COLO829 (cell line): ENCODE measurements at places on chromosomes 4 and X.

GRCh38 chr4:1794809-1795298, 1.8 kb downstream of the FGFR3 start:
- no peak for DNase-seq

GRCh38 chr4:25000639-25001038, 30.1 kb downstream of the LGI2 start:
- no peak for DNase-seq

- no peak for DNase-seq
These were observed 1382.9 kb downstream of the FAM133A start for GRCh38 chrX:95056901-95057300.

DNA sequence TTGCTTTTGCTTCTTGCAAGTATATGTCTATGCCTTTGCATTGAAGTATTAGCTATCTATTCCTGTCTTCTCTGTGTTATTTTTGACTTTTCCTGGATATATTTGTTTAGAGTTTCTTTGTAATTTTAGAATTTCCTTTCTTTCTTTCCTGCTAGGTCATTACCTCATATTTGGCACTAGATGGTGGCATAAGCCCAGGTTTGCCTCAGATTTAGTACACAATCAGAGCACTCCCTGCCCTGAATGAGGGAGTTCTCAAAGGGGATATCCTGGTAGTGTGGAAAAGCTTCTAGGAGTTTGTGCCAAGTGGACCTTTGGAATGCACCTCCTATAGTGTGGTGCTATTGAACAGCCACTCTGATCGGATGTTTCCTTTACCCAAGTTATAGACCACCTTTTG, 181.6 kb downstream of the UGT8 start:
- peak; percentile 17 for DNase-seq

DNA sequence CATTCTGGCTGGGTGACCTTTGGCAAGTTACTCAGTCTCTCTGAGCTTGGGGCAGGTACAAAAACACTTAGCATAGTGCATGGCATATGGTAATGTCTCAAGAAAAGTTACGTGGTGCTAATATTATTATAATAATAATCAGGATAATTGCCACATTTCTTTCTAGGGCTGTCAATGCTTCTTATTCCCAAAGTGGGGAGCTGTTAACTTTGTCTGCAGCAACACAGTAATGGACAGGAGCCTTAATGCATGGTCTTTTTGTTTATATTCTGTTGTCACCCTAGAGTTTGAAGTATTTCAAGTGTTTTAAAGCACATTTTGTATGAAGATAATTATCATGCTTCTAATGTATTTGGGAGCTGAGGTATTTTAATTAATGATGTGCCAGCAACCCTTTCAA, 121.8 kb downstream of the FHIP1A start:
- DNase-seq: no peak

GRCh38 chrX:153526801-153527200, 9.4 kb downstream of the ATP2B3 start:
- DNase-seq: no peak

DNA sequence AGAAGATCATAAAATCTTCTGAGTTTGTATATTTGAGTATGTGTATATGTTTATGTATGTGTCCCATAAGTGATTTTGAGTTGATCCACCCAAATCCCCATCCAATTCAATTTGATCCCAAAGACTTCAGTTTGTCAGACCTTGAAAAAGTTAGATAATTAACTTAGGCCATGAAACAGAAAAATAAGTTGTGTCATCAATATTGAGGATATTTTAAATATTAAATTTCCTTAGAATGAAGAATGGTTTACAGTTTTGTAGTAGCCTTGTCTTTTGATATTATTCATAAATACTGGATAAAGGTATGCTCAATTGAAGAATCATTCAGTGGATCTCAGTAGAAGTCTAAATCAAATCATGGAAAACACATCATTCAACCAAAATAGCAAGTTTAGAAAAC, 864.4 kb upstream of the INTU start:
- no peak for DNase-seq

DNA sequence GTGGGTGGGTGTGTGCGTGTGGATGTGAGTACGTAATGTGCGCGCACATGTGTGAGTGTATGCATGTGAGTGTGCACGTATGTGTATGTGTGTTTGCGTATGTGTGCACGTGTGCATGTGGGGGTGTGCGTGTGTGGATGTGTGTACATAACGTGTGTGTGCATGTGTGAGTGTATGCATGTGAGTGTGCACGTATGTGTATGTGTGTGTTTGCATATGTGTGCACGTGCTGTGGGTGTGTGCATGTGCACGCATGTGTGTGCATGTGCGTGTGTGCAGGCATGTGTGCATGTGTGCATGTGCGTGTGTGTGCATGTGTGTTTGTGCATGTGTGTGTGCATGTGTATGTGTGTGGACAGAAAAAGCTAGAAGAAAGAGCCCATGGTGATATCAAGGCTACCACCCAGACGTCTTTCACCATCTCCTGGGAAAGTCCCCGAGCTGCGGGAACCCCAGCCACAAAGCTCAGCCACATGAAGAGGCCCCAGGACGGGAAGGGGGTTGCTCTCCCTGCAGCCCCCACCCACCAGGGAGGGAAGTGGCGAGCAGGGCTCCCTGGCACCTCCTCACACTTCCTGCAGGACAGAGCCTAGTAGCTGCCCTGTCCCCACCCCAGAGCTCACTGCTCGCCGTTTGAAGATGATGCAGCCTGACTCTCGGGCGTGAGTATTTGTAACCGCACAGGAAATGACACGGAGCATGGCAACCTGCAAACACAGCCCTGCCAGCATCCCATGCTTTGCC, 108.3 kb downstream of the DCTD start:
- DNase-seq: no peak

DNA sequence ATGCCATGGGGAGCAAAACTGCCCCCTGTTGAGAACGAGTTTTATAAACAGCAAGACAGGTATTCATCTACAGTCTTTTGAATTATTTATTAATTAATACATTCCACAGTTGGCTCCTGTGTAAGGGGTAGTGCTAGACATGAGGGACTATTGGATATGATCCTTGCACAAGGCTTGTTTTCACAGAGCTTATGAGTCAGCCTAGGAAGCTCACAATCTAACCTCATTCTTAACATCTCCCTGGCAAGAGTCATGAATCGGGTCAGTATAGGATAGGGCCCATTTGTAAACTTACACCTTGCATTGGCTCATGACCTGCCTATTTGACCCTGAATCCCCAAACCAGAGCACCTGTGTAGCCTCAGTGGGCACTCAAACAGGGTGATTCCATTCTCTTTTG, 209.1 kb upstream of the HCCS start:
- DNase-seq: no peak

DNA sequence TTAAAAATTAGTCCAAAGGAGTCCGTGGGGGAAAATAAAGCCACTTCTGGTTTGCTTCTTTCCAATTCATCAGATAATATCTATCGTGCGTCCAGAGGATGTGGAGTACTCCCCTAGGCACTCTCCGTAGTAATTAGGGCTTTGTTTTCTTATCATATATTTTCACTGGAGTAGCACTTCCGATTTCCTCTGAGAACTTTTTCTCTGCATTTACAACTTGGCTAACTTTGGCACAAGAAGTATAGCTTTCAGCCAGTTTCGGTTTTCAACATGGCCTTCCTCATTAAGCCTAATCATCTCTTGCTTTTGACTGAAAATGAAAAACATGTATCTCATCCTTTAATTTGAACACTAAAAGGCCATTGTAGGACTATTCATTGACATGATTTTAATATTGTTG, 80.5 kb downstream of the CASP3 start:
- peak; percentile 35 for DNase-seq

GRCh38 chr4:75769036-75769435, 44.7 kb downstream of the USO1 start:
- no peak for DNase-seq

DNA sequence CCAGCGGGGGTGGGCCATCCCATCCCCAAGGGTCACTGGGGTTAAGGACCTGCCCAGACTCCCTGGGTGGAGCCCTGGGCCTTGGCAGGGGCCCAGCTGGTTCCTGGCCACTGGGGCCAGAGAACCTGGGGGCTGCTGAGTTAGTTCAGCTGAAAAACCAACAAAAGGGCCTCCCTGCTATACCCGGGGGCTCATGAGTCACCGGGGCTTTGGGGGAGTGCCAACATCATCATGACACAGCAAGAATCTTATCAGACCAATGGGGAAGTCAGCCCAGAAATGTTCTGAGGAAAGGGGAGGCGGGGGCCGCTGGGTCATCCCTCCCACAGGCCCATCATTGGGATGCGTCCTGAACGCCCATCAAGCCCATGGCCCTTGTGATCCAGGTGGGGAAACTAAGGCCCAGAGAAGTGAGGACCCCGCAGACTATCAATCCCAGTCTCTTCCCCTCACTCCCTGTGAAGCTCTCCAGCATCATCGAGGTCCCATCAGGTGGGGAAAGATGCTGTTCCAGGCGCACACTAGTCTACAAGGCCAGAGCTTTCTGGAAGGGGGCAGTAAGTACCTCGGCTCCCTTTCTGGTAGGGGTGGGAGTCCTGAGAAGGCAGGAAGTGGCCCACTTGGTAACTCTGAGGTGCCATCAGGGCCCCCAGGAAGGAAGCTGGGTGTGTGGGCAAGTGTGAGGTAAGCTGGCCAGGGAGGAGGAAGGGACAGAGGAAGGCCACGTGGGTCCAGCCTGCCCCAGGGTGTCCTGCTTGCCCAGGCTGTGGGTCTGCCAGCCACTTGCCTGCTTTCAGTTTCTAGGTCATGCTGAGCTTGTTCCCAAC, 4.5 kb downstream of the G6PD start:
- peak; percentile 72 for DNase-seq

DNA sequence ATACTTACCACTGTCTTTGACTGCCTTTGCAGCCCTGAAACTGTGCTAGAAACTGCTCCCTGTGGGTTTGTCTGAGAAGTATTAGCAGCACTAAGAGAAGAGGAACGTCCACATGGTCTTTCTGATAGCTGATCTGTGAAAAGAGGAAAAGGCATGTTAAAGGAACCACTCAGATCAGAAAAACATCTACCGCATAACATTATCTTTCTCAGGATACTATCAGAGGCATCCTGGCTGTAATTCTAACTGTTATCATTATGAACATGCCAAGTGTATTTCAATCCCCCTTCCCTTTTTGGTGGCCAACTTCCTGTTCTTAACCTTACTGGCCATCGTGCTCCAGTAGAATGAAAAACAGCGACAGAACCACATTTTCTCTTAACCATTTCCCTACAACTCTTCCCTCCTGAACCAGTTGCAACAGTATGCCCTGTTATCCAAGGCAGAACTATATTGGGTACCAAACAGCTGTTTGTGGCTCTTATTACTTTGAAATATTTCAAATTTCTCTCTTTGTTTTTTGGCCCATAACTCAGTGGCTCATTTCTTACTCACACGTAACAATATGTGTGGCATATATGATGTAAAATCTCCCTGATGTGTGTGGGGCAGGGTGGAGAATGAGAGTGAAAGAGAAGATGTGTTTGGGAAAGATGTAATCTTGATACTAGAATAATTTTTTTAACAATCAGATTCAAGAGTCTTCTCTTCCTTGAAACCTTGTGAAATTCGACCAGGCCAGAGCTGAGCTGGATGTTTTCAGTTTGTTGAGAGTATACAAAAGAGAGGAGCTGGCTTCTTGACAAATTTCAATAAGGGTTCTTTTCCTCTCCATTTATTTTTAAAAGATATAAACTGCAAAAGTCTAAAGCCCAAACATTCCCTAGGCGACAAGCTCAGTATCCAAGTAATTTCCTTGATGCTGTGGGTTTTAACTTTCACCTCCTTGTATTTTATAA, 35.2 kb downstream of the ARHGEF6 start:
- DNase-seq: no peak

DNA sequence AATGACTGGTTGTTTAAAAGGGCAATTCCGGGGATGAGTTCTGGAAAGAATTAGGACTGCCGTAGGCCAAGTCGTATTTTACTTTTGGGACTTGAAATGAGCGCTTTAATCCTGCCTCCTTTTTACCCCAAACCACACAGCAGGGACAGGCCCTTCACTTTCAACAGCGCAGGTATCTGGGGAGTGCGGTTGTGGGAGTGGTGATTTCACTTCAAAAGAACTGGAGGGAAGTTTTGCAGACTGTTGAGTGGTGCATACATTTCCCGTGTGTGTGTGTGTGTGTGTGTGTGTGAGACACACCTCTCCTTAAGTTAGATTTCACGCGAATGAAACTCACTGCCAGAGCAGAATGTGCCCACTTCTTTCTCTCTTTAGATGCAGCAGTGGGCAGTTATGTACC, 2.8 kb downstream of the NHS start:
- no peak for DNase-seq

DNA sequence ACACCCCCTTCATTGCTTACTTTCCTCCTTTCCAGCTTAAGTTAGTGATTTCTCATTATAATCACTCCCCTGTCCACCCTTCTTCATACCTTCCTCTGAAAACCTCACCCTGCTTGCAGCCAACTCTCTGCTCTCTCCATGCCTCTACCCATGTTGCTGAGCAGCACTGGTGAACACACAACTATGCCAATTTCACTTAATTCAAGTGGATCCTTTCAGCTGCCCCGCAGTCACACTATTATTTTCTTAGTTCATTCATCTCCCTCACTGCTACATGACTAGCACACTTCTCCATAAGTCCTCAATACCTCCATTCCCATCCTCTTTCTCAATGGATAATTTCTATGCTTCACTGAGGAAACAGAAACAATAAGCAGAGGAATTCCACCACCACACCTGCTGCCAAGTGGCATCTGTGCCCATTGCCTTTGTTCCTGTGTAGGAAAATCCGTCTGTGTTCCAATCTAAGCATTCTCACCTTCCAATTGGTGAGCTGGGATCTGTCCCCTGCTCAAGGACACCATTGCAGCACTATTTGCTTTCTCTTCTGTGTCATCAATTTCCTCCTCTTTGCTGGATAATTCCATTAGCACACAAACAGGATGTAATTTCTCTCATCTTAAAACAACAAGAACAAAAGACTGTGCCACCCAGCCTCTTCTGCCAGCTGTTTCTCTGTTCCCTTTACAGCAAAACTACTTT, 25.2 kb upstream of the PRSS48 start:
- DNase-seq: no peak

- DNase-seq: no peak
These were observed 45.6 kb upstream of the GPR78 start for GRCh38 chr4:8534611-8535010.

DNA sequence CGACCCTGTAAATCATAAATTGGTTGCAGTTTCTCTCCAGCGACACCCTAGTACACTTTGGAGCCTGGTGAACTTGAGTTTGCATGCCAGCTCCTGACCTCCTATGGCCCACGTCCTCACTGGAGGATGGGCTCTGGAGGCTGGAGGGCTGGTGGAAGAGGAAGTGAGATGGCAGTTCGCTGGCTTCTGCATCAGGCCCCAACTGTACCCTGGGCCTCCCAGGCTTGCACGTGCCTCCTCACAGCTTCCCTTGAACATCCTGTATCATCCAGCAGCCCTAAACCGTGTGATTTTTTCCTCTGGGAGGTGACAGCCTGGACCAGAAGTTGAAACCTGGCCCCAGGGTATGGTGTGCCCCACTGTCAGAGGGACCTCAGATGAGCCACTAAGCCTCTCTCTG, 78.5 kb downstream of the HTRA3 start:
- no peak for DNase-seq

- DNase-seq: no peak
These were observed 64.4 kb downstream of the TBC1D19 start for GRCh38 chr4:26648260-26648659.

DNA sequence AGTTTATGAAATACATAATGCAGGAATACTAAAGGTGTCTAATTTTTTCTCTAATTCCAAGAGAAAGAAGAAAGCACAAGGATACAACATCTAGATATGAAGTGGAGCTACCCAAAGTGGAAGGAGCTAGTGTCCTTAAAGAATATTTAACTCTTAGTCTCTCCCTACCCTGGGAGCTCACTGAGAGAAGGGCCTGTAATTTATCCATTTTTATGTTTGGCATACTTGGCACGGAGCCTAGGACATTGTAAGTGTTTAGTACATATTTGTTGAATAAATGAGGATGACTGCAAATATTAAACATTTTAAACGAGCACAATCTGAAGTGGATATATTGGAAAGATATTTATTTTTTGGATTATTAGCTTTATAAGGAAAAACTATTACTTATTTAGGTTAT, 674.8 kb downstream of the IQCM start:
- DNase-seq: no peak
